IMR-90 (cell line): ENCODE measurements at places on chromosomes 13 and 19. TPM values are rescaled to one million over a fixed set of nuclear protein-coding genes. Genes with fewer than 3 reads are reported as not detected.

- no peak for DNase-seq
- no peak overlapping the region for H3K4me3 ChIP-seq
- H3K36me3 ChIP-seq: no peaks in the 10 kb centered on the region
- H3K27ac ChIP-seq: no peak overlapping the region
- peaks cover 3% of the 10 kb centered on the region; the same call in 1 of the 2 replicates for H3K4me1 ChIP-seq
These were observed 309.3 kb downstream of the DCT start for GRCh38 chr13:94170145-94170571.

DNA sequence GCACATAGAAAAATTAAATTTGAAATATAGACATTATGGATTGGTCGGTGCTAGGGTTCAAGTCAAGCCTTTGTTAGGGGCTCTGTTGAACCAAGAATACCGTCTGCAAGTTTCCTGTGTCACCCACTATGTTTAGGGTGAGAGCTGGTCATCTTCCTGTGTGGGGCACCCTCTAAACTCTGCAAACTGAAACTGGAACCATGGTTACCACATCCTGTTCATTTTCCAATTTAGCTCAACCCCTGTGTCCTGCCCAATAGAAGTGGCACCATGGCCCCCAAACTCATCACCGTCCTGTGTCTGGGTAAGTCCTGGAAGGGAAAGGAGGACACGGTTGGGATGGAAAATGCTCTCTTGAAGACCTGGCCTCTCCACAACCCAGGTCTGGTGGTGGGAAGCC, 29.9 kb downstream of the LAIR2 start:
- no peak overlapping the region for H3K4me3 ChIP-seq

GRCh38 chr19:48646722-48647216, 782 bp upstream of the CA11 start:
- H3K4me1 ChIP-seq: peaks cover 5% of the 10 kb centered on the region
- no peaks in the 10 kb centered on the region for H3K27me3 ChIP-seq
- no peak overlapping the region for H3K27ac ChIP-seq
- H3K36me3 ChIP-seq: no peaks in the 10 kb centered on the region

- H3K27ac ChIP-seq: peak overlapping the region; percentile 65
- peak overlapping the region; percentile 65 for H3K4me3 ChIP-seq
- no peak for DNase-seq
- no peaks in the 10 kb centered on the region for H3K27me3 ChIP-seq
These were observed 1.4 kb downstream of the FZR1 start for GRCh38 chr19:3507371-3508120.

- no peaks in the 10 kb centered on the region for H3K36me3 ChIP-seq
- no peak overlapping the region for H3K27ac ChIP-seq
- no peak for DNase-seq
- H3K4me3 ChIP-seq: no peak overlapping the region
- H3K27me3 ChIP-seq: no peaks in the 10 kb centered on the region
These were observed 92.7 kb downstream of the LHFPL6 start for GRCh38 chr13:39510316-39510695.

DNA sequence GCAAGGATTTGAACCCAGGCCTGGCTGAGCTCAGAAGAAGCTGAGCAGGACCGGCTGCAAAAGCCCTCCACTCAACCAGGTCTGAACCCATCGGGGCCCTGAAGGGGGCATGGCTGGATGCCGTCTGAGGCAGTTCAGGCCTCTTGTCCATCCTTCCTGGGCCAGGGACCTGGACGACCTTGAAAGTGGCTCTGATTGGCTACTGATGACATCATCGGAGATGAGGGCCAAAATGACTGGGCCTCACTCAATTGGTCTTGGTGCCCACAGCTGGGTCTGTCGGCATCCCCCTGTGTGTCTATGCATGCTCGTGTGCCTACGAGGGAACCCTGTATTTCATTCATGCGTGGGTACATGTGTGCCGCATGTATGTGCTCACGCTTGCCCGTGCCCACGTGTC, 71.8 kb downstream of the PTPRS start:
- H3K27ac ChIP-seq: no peak overlapping the region
- H3K4me3 ChIP-seq: no peak overlapping the region
- no peak for DNase-seq
- H3K36me3 ChIP-seq: peaks cover 45% of the 10 kb centered on the region

- 0 out of 2 replicates have a peak, but pooled peaks cover 3% of the 10 kb centered on the region for H3K36me3 ChIP-seq
- H3K4me3 ChIP-seq: no peak overlapping the region
- no peak overlapping the region for H3K27ac ChIP-seq
- DNase-seq: no peak
- no peaks in the 10 kb centered on the region for H3K27me3 ChIP-seq
- H3K4me1 ChIP-seq: peaks cover 4% of the 10 kb centered on the region
These were observed 51.6 kb downstream of the DNAJC15 start for GRCh38 chr13:43074824-43075510.

SOX21 gene
- not detected in 2 replicates for total RNA-seq

IGSF23 gene
- under 0.01 TPM in 1 of 2 replicates, not detected in the other for total RNA-seq

MYO1F gene
- under 0.01 and 0.18 TPM in 2 replicates for total RNA-seq

ERICH4 gene
- total RNA-seq: not detected in 2 replicates
